ENCODE measurements at places on chromosomes 1 and 21.
A peak's percentile ranks its signal among the peaks of the same experiment; 100 is the strongest.

DNA sequence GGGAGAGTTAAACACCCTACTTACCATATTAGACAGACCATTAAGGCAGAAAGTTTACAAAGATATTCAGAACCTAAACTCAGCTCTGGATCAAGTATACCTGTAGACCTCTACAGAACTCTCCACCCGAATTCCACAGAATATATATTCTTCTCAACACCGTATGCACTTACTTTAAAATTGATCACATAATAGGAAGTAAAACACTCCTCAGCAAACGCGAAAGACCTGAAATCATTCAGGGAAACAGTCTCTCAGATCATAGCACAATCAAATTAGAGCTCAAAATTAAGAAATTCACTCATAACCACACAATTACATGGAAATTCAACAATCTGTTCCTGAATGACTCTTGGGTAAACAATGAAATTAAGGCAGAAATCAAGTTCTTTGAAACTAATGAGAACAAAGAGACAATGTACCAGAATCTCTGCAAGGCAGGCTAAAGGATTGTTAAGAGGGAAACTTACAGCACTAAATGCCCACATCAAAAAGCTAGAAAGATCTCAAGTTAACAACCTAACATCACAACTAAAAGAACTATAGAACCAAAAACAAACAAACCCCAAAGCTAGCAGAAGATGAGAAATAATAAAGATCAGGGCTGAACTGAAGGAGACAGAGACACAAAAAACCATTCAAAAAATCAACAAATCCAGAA, 19.1 kb downstream of the CD84 start:
- no peak for DNase-seq

GRCh38 chr1:8239039-8239305, 78.9 kb upstream of the SLC45A1 start:
- no peak for DNase-seq

DNA sequence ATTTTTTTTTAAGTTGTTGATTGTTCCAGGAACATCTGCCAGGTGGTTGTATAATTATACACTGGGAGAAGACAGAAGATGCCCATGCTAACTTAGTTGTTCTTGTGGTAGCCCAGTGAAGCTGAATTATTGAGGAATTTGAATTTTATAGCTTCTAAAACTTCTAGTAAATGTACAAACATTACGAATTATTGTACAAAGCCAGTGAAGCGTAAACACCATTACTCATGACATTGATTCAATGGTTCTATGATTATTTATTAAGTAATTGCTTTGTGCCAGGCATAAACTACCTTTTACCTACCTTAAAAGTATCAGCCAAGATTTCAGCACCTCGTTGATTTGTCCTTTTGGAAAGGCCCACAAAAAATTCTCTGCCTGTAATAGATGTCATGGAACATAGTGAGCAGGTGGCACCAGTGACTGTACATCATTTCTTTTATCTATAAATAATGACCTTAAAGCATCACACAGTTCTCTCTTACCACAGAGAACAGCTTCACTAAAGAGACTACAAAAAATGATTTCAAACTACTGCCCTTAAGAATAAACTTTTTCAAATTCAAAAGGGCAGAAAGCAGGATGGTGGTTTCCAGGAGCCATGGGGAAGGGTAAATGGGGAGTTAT, 74.9 kb upstream of the BCL10 start:
- DNase-seq, result no peak

- no peak for DNase-seq
Measured at GRCh38 chr1:208216062-208216461, 28.1 kb downstream of the PLXNA2 start.

- DNase-seq, result peak; percentile 11
Measured at GRCh38 chr21:29499734-29500343, 201.1 kb downstream of the BACH1 start.

GRCh38 chr1:25769625-25770383, 30.2 kb upstream of the SELENON start:
- DNase-seq, result no peak

GRCh38 chr1:164805399-164805798, 246.4 kb downstream of the PBX1 start:
- DNase-seq, result no peak

- no peak for DNase-seq
Measured at GRCh38 chr1:183844806-183845205, 39.9 kb downstream of the RGL1 start.

DNA sequence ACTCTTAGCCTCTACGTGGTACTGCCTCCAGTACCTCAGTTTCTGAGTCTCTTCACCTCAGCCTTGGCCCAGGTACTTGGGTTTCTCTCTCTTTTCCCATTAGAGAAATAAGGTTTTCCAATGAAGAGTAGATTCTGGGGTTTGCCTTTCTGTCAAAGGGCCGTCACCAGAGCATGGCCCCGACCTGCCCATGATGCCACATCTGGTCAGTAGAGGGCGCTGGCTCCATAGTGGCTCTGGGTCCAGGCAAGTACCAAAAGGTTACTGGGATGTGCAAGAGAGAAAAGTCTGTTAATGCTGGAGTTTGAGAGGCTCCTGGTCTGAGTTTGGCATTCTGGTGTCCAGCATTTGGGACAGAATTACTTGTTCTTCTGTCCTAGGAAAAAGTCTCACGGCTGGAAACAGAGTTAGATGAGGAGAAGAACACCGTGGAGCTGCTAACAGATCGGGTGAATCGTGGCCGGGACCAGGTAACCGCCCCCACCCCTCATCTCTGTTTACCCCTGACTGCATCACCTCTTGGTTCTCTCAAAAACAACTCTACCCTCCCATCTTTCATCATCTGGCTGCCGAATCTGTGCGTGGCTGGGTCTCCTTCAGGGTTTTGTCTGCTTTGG, 5.3 kb upstream of the TUFT1 start:
- peak; percentile 88 for DNase-seq

DNA sequence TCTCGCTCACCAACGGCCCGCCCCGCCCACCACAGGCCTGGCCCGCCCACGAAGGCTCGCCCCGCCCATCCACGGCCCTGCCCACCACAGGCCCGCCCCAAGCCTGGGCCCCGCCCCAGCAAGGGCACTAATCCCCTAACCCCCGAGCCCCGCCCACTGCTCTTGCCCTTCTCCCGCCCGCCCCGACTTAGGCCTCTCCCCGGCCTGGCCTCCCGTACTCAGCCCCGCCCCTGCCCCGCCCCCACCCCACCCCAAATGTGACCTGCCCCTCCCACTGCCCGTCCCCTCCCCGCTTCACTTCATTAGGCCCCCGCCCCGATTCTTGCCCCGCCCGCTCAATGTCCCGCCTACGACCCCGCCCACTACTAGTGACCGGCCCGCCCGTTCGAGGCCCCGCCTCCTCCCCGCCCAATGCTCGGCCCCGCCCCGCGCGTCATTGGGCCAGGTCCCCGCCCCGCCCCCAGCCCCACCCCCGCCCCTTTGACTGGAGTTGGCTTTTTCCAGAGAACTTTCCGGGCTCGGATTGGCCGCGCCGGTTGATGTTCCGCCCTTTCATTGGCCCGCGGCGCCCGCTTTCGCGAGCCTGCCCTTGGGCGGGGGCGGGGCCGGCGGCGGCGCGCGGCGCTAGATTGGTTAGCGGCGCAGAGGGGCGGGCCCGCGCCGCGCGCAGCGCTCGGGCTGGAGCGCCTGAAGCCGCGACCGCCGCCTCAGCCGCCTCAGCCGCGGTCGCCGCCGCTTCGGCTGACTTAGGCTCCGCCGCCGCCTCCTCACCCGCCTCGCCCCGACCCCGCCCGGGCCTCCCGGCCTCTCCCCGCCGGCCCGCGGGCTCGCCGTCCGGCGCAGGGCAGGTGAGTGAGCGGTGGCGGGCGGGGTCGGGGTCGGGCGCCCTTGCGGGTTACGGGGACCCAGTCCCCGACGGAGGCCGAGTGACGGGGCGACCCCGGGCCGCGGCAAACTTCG, at the start of gene PCBP3:
Gene PCBP3 (plus strand): TSS at position 705 of the 960 bp plus-strand sequence. CDS start 206,361 bp downstream, outside the sequence.
- peak; percentile 98 for DNase-seq

GRCh38 chr1:186214791-186215190, 160.3 kb downstream of the TPR start:
- no peak for DNase-seq

GRCh38 chr1:48597663-48598062, 125.7 kb upstream of the SPATA6 start:
- no peak for DNase-seq

GRCh38 chr21:41835711-41836154, 43.4 kb downstream of the PRDM15 start:
- DNase-seq, result no peak

GRCh38 chr21:41425954-41426675, at the start of gene MX1:
MX1 (plus strand) TSS chr21:41426239; CDS start chr21:41432071, 5,832 bp downstream.
- DNase-seq, result peak; percentile 82

DNA sequence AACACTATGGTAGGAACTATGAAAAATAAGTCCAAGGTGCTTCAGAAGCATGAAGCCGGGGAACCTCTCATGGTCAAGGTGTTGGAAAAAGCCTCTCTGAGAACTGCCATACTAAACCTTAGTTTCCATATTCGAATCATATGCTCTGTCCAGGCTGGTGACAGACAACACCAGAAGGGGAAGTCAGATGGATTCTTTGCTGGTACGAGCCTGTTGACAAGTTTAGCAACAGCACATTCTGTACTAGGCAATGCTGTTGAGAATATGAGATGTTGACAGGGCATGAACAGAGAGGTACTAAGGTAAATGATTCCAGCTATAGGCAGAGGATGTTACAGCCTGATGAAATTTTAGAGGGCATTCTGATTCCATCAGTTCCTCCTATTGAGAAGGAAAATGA, 461.3 kb upstream of the ZRANB2 start:
- no peak for DNase-seq

DNA sequence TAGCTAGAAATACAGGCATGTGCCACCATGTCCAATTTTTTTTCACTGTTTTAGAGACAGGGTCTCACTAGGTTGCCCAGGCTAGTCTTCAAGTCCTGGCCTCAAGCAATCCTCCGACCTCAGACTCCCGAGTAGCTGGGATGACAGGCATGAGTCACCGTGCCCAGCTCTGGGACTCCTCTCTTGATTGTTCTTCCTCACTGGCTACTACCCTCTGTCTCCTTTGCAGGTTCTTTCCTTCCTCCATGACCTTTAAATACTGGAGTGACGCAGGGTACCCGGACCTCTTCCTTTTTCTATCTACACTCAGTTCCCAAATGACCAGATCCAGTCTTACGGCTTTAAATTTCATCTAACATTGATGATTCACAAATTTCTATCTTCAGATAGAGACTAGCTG, 34.9 kb downstream of the ASH1L start:
- no peak for DNase-seq

- no peak for DNase-seq
Measured at GRCh38 chr1:78049396-78049795, 3.6 kb downstream of the GIPC2 start.

- no peak for DNase-seq
Measured at GRCh38 chr1:116270316-116271057, 102.6 kb upstream of the ATP1A1 start.

GRCh38 chr1:170853867-170854266, 81.5 kb upstream of the MROH9 start:
- DNase-seq, result no peak

DNA sequence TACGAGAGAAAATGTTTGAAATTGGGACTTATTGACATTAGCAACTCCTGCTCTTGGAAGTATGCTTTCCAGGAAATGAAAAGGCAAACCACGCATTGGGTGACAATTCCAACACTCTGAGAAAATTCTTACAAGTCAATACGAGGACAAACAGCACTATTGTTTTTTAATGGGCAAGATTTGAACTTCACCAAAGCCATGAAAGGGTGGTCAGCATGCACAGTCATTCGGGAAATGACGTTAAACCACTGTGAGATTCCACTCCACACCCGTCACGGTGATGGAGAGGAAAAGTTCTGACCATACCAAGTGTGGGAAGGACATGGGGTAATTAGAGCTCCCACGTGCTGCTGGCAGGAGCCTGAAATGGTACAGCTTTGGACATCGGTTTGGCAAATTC, 12.2 kb upstream of the PRXL2B start:
- no peak for DNase-seq

- DNase-seq, result no peak
Measured at GRCh38 chr1:31548534-31548906, 27.8 kb upstream of the TINAGL1 start.

DNA sequence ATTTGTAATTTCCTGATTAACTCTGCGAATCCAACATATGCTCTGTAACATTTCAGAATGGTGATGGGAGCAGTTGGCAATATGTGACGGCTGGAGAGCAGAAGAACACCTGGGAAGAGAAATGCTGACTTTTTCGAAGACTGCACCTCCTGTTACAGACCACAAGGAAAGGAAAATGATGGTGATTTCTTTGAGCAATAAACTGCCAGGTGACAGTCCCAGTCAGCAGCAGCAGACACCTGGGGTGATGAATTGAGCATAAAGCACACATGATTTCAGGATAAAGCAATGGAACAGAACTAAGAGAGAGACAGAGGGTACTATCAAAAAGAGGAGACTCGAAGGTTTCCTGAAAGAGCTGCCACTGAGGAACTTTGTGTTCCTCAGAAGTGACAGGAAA, 528.6 kb downstream of the NEGR1 start:
- DNase-seq, result no peak

DNA sequence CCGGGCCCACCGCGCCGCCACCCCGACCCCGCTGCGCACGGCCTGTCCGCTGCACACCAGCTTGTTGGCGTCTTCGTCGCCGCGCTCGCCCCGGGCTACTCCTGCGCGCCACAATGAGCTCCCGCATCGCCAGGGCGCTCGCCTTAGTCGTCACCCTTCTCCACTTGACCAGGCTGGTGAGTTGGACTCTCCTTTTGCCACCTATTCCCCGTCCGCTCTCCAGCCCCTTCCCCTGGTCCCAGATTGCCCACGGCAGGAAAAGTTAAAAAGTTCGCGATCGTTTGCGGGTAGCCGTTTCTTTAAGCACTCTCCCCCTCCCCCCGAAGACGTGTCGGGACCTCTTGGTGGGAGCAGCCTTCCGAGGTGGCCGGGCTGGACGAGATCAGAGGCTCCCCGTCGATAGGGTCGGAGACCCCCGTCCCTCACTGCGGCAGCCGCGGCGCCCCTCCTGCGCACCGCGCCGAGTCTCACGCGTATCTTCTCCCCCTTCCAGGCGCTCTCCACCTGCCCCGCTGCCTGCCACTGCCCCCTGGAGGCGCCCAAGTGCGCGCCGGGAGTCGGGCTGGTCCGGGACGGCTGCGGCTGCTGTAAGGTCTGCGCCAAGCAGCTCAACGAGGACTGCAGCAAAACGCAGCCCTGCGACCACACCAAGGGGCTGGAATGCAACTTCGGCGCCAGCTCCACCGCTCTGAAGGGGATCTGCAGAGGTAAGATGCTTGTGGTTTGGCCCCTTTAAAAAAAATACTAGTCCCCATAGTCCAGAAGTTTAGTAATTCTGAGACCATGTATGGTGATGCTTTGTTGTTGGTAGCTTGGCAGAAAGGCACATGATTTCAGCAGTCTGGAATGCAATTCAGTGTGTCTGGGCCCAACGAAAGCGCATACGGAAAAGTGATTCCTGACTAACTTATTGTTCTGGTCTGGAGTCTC, 576 bp downstream of the CCN1 start:
- peak; percentile 67 for DNase-seq
